ENCODE measurements at places on chromosomes 5 and 9.

GRCh38 chr5:10109299-10109698 lies 140.4 kb downstream of the ATPSCKMT start:
- no peak for DNase-seq

DNA sequence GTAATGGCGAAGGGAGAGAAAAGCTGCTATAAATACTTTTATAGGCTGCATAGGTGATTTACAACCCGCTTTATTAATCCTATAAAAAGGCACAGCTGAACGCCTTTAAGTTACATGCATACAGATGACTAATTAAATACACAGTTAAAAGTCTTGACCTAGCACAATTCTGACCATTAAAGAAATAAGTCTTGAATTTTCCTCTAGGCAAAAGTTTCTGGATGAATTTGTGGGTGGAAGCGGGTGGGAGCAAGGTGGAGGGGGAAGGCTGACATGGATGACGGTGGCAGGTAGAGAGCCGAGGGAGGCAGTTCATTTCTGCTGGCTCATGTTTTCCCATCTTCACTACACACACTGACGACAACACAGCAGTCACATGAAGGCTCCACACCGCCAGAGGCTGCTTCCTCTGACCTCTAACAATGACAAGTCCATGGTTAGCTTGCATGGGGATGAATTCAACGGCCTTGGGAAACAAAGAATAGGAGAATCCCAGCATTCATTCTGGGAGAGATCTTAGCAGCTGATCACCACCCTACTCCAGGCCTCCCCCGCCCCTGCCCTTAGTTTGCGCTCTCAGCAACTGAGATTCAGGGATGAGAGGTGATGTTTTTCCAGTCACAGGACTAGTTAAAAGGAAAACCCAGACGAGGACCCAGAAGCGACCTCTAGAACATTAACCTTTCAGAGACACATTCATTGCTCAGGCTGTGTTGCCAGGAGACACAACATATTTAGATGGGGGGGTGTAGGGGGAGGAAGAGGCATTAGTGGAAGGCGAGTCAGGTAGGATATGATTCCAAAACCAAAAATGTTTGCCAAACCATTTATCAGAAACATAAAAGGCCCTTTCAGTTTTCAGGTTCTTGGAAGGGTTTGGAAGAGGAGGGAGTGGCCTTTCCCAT lies 329.3 kb downstream of the PIK3R1 start:
- no peak for DNase-seq

- no peak for DNase-seq
These were observed 112.1 kb downstream of the SEMA6A start for GRCh38 chr5:116462500-116462899.

DNA sequence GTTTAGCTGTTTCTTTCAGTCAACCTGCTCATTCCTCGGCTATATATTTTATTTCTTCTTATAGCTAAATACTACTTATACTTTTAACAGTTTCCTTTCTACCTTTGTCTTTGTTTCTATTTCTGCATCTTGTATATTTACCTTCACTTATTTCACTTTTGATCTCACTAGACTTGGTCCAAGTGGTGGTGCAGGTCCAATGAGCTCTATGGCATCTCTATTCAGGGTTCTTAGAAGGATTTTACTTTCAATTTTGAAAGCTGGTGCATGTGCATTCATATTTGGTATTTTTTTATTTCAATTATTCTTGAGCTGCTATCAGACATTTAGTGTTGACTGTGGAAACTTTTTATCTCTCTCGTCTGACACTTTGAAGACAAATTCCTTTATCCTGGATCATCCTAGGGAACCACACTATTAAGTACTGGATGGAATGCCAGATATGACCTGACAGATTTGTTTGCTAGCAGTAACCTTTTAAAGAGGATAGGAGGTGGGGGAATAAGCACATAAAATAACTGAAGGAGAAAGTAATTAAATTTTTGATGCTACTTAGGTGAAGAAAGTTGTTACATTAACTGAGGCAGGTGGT lies 123.1 kb upstream of the PJA2 start:
- no peak for DNase-seq

- DNase-seq = no peak
These were observed 143.7 kb downstream of the C5orf15 start for GRCh38 chr5:133824661-133825254.

GRCh38 chr9:36306471-36307306 lies 48.4 kb upstream of the GNE start:
- DNase-seq = no peak

DNA sequence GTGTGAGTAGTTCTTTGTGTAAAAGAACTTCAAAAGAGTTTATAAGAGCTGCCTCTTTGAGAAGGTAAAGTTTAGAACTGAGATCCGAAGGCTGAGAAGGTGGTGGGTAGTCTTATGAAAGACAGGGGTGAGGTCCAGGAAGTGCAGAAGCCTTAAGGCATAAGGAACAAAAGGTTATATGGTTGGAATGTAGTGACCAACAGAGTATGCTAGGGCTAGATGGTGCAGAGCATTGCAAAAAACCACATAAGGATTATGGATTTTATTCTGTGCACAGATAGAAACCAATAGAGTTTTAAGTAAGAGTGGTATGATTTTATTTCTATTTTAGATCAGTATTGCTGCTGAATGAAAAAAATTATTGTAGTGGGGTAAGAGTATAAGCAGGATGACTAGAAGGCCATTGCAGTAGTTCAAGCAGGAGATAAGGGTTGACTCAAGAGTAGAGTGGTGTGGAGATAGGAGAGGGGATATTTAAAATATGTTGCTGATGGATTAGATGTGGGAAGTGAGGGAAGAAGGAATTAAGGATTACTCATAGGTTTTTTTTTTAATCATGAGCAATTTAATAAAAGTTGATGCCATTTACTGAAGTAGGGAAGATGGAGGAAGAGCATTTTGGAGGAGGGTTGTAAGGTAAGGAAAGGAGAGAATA lies 3.7 kb downstream of the RECK start:
- no peak for DNase-seq

DNA sequence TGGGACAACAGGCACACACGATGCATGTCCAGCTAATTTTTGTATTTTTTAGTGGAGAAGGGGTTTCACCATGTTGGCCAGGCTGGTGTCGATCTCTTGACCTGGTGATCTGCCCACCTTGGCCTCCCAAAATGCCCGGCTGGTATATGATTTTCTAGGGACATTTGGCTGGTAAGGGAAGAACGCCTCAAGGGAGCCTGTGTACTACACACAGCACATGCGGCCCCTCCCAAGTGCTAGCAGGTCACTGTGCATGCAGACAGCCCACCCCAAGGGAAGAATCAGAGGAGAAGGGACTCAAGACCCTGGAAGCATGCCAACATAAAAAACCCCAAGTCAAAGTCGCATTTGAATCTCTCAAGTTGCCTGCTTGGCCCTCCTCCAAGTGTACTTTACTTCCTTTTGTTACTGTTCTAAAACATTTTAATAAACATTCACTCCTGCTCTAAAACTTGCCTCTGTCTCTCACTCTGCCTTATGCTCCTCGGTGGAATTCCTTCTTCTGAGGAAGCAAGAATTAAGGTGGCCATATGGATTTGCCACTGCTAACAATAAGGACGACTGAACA lies 24.3 kb upstream of the OTULINL start:
- no peak for DNase-seq
